Ovary (tissue), 10 donors: ENCODE measurements at places on chromosomes 12 and 14. TPM values are rescaled to one million over a fixed set of nuclear protein-coding genes. Genes with fewer than 3 reads are reported as not detected.

Gene KRT75
- not detected for polyA plus RNA-seq

Gene LPAR5
- polyA plus RNA-seq, result 2.6 TPM

Gene ARHGEF25
- polyA plus RNA-seq, result 47.4 TPM

Gene KIF26A
- polyA plus RNA-seq, result 0.32 TPM

Gene SLC38A2
- polyA plus RNA-seq, result 156 TPM

Gene OASL
- 0.42 TPM for polyA plus RNA-seq

Gene VWF
- 278 TPM for polyA plus RNA-seq

Gene KRT74
- not detected for polyA plus RNA-seq

Gene FOXA1
- polyA plus RNA-seq, result not detected

Gene BEGAIN
- 0.35 TPM for polyA plus RNA-seq

Gene SELPLG
- polyA plus RNA-seq, result 5.1 TPM

Gene POTEG
- not detected for polyA plus RNA-seq

Gene SIX1
- 0.92 TPM for polyA plus RNA-seq

Gene FGFR1OP2
- polyA plus RNA-seq, result 55.6 TPM

Gene NINJ2
- polyA plus RNA-seq, result 2.2 TPM

Gene SLC15A4
- 22.6 TPM for polyA plus RNA-seq

Gene PLEKHH1
- polyA plus RNA-seq, result 2.0 TPM

Gene SPATS2
- 10.9 TPM for polyA plus RNA-seq

Gene CCDC38
- not detected for polyA plus RNA-seq

Gene C12orf50
- polyA plus RNA-seq, result 0.07 TPM

Gene DCP1B
- polyA plus RNA-seq, result 15.2 TPM

Gene SLC10A1
- not detected for polyA plus RNA-seq

Gene KLHL33
- 1.1 TPM for polyA plus RNA-seq

Gene KCNMB4
- polyA plus RNA-seq, result 2.6 TPM

Gene ASPG
- 11.0 TPM for polyA plus RNA-seq

Gene ATP5MC2
- polyA plus RNA-seq, result 438 TPM

Gene GPR65
- 2.2 TPM for polyA plus RNA-seq

Gene MANSC4
- polyA plus RNA-seq, result 0.10 TPM

Gene TRMT61A
- 12.1 TPM for polyA plus RNA-seq

Gene PAX9
- 0.03 TPM for polyA plus RNA-seq
